ENCODE measurements at places on chromosomes 4 and X.

DNA sequence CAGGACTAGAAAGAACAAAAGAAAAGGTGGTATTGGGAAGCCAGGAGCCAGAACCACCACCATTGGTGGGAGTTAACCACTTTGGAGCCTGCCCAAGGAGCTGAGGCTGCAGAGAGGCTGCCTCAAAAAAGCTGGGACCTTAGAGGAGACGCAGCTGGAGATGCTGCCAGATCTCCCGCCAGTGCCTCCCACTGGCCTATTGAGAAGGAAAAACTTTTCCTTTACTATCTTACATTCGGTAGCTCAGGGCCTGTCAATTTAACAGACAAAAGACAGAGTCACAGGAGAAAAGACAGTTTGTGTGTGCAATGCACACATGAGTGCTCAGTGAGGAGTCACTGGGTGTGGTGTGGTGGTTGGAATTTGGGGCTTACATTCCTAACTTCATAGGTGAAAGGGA is 52.4 kb upstream of the HPSE start:
- DNase-seq: no peak

GRCh38 chrX:17563515-17563914 is 173.8 kb upstream of the SCML1 start:
- no peak for DNase-seq

DNA sequence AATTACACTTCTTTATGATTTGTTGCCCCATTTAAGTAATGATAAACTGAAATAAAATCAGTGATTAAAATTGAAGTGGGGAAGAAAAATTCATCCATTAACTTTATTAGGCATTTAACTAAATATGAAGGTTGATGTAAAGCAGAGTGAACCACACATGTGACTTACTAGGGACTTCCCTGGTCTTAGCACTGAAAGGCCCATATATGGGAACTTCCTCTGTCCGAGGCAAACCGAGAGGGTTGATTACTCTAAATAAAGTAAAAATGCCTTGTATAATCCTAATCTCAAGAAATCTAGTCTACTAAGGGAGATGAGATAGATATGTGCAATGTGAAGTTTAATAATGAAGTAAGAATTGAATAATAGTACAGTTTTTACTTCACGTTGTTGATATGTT is 403.9 kb upstream of the RPS6KA3 start:
- DNase-seq: no peak

- no peak for DNase-seq
Observed at GRCh38 chr4:81512001-81512756, 40.5 kb upstream of the RASGEF1B start.

DNA sequence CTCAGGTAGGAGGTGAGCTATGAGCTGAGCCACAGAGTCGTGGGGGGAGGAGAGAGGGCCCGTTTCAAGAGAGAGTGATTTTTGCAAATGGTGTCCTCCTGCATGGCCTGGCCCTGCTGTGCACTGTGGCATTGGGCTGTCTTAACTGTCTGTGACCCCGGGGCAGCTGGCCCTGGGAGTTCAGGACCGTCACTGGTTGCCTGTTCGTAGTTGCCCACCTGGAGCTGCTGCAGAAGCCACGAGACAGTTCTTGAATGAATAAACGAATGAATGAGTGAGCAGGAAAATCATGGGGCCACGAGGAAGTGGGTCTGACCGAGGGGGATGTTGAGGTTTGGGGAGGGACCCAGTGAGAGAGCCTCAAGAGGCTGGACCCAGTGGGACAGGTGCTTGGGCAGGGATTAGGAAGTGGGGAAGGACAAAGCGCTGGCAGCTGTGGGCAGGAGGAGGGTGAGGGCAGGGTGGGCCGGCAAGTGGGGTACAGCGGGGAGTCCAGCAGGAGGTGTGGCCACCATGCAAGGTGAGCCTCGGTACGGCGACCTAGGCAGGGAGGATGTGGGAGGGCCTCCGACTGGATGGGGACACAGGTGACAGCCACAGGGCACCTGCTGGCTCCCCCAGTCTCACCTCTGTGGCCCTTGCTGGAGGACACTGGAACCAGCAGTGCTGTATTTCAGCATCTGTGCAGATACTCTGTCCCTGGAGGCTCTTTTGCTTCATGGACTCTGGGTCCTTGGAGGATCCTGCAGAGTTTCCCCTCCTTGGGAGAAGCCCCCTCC is 10.2 kb downstream of the RGS12 start:
- no peak for DNase-seq

DNA sequence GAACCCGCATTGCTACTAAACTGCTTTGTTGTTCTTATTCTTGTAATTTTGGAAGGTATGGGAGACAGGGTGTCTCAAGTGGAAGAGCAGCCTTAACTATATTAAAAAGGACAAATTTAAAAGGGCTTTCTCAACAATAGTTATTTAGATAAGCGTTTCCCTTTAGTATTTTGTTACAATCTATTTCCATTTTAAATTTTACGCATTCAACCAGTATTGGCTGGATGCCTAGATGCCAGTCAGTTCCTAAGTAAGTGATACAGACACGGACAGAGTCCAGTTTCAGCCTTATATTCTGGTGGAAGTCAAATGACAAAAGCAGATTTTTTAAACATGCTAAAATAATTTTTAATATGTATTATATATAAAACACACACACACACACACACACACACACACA is 28.3 kb downstream of the FAT1 start:
- DNase-seq: no peak

GRCh38 chrX:7218321-7219152 is 70.6 kb upstream of the PUDP start:
- no peak for DNase-seq

- DNase-seq: peak; percentile 15
Observed at GRCh38 chrX:11757719-11758399, at the start of gene MSL3. Gene MSL3 (plus strand): TSS chrX:11758237. CDS start chrX:11758264, 27 bp downstream.

DNA sequence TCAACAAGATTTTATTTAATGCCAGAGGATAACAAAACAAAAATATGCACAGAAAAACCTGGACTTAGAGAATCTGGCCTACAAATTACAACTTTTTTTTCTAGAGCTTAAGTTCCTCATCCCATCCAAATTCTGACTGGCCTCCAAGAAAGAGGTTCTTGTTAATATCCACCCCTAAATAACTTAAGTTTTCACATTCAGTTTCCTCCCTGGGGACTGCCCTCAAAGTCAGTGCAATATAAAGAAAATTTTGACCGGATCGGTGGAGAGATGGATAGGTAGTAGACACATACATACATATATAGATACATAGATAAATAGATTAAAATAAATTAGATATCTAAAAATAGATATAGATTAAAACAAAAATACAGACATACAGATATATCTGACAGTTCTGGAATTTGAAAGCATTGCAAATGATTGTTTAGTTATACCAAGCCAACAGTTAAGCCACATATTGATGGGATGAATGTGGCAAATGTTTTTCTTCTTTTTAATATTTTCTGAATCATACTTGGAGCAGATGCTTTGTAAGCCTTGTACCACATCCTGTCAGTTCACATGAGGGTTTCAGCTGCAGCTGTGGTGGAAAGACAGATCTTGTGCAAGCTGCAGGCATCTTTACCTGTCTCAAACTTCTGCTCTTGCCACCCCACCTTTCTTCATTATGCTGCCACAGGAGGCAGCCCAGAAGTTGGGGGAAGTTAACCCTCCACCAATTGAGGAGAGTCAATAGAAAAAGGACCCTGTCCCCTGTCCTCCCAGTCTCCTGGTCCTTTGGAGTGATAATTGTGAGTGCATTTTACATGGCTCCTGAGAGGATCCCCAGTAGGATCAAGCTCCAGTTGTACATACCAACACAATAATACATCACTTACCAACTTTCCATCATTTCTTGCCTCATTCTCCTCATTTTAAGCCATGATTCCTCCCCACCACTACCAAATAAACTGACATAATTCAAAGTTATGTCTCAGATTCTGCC is 58.5 kb upstream of the PRDM8 start:
- no peak for DNase-seq

GRCh38 chrX:97260679-97261078 is 377.0 kb downstream of the RPA4 start:
- DNase-seq: no peak

DNA sequence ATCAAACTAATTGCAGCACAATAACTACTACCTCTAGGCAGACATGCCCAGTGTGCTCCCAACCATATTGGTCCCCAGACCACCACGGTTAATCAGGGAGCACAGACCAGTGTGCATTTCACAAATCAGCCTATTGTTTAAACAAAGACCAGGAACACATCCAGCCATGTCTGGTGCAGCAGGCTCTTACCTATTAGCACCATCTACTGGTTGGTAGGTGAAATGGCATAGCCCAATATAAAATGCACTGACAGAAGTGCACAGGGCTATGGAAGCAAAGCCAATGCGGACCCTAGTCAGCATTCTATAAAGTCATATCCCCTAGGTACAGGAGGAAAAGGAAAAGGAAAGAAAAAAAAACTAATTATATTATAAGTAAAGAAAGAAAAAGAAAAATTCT is 15.5 kb upstream of the CYLC1 start:
- DNase-seq: peak; percentile 34

DNA sequence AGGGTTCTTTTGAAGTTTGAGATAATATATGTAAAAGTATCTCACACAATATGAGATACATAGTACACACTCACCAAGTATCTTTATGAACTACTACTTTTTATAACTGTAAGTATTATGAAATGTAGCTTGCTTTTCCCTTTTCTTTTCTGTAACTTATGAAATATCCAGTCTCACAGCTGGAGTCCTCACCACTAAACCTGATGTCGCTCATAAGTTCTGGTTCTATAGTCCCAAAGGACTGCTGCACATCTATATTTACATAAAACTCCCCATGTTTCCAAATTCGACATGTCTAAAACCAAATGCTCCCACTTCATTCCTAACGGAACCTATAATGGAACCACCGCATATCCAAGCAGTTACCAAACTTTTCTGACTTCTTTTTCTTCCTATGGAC is 186.5 kb upstream of the SLC7A11 start:
- no peak for DNase-seq

DNA sequence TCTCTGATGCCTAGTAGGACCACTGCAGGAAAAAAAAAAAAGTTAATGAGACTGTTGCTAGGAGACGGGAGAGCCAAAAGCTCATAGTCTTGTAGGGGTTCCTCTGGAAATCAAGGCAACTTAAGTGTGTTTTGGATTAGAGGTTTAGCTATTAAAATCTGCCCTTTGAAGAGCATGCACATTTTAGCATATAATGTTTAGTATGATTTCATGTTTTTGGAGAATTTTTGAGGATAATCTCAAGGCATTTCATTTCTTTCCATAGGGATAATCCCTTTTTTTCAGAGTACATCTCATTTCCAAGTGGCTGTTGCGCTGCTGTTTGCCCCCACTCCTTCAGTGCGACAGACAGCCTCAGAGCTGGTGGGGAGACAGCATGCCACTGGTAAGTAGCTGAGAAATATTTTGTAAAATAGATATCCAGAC is at the start of gene LINC00632:
Gene LINC00632, plus strand, starts transcription at position 339 of the 426 bp plus-strand sequence.
- DNase-seq: no peak

GRCh38 chrX:38627683-38628082 is 66.3 kb downstream of the TSPAN7 start:
- DNase-seq: no peak

DNA sequence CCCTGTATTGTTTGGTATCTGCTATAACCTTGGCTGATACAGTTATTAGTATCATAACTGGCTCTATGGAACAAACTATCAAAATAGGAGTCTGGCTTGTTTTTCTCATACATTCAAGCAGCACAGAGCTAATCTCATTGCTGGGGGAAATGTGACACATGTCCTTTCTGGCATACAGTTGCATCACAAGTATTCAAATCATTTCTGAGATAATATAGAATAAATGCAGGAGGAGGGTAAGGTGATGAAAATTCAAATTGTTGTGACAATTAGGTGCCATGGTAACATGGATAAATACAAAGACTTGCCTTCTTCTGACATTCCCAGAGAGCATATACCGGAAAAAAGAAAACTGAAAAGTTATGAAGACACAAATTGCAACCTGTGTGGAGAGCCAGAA is 2706.8 kb downstream of the ARAP2 start:
- DNase-seq: no peak

GRCh38 chr4:2831611-2832308 is 11.9 kb upstream of the ADD1 start:
- DNase-seq: no peak

- no peak for DNase-seq
Observed at GRCh38 chrX:2600564-2600963, 90.5 kb upstream of the CD99 start.

Data from NCI-H1436 (cell line).